ENCODE measurements at places on chromosomes 5 and 9.

- DNase-seq: peak; percentile 43
Observed at GRCh38 chr5:76082772-76083554, at the start of gene SV2C. TSS of gene SV2C (plus strand) at chr5:76083383. CDS start at chr5:76131751, 48,368 bp downstream.

DNA sequence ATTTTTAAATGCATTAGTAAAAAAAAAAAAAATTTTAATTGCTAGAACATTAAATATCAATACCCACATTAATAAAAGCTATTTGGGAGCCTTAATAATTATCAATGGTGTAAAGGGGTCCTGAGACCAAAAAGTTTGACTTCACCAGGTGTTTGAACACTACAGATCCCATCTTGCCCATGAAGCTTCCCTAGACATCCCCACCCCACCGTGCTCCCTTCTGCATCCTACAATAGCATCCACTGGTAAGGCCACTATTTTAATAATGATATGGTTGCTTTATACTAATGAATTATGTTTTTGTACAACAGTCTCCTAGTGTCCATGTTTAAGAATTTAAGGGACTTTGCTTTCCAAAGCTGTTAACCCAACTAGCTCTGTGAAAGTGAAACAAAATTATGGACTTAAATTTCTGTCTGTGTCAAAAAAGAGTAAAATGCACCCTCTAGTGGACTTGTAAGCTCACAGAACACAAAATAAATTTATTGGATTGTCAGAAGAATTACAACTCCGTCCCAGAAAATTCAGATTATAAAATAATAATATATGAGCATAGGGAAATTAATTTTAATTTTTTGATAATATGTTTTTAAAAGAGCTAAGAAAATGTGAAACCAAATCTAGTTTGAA is 76.0 kb downstream of the ARL15 start:
- DNase-seq: no peak

- no peak for DNase-seq
Observed at GRCh38 chr5:80189201-80189600, 66.6 kb downstream of the SERINC5 start.

GRCh38 chr5:89395111-89395510 is 512.1 kb upstream of the MEF2C start:
- no peak for DNase-seq

DNA sequence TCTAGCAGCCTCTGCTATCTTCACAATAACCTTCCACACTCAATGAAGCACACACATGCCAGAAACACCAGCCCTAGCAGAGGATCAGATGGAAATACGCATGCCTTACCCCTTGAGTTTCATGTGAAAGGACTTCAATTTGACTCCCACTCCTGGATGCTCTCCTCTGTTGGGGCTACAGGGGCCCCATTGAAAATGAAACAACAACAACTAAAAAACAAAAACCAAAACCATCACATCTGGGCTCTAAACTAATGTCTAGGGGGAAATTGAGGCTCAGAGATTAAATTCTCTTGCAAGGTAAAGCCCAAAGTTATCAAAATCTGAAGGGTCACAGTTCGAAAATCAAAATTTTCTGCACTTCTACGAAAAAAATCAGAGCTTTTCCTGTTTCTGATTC is 7.9 kb upstream of the RFESD start:
- DNase-seq: no peak

GRCh38 chr5:80139466-80139972 is 104.4 kb downstream of the THBS4 start:
- no peak for DNase-seq

GRCh38 chr5:90473396-90474234 is 956 bp downstream of the MBLAC2 start:
- DNase-seq: peak; percentile 19

DNA sequence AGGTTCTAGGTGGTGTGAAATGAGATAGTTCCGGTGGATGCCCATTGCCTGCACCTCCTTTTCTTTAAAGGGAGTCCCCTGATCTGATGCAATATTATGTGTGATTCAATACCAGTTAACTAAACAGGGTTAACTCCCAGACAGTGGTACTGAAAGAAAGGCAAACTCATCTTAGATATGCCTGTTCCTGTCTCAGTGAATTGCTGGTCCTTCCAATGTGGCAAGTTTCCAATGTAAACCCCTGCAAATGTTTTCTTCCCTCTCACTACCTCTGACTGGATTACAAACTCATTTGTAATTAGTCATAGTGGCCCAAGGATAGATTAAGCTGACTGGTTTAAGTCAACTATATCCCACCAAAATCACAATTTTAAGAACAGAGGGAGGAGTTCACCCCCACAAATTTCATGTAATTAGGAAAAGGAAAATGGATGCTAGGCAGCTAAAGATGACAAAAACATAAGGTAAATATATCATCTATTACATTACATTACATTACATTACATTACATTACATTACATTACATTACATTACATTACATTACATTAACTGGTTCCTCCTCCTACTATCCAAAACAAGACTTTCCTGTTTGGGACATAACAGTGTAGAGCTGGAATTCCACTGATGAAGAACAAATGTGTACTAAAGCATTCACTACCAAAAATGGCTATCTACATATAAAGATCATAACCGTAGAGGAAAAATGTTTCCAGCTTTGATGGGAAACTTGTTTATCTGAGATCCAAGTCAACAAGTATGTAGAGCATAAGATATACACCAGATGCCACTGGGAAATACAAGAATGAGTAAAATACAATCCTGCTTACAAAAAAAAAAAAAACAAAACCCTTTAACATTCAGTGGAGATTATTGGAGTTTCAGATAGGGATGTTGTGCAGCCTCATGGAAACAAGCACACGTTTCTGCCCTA is 121.5 kb upstream of the SNX2 start:
- DNase-seq: no peak

- no peak for DNase-seq
Observed at GRCh38 chr9:34334337-34334824, 5.0 kb downstream of the NUDT2 start.

DNA sequence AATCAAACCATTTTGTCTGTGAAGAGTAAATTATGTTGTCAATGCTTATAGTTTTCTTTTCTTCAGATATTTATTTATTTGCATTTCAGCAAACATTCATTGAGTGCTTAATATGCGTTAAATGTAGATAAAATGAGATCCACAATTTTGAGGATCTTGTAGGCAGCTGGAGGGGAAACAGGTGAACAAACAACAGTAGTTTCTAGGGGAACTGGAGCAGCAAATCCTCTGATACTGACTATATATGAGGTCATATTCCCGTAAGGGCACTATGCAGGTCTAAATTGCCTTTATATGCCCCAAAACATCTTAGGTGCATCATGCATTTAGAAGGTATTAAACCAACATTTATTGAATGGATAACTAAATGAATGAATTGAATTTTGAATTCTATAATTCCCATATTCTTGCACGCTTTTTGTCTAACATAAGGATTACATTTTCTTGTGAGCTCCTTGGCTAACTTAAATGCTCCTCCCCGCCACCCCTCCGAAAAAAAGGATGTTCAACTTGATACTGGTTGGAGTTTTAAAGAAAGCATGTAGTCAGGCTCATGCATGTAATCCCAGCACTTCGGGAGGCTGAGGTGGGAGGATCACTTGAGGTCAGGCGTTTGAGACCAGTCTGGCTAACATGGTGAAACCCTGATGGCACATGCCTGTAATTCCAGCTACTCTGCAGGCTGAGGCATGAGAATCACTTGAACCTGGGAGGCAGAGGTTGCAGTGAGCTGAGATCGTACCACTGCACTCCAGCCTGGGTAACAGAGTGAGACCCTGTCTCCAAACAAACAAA is 299.8 kb downstream of the TMEM38B start:
- DNase-seq: no peak

GRCh38 chr5:143066556-143067281 is 296.5 kb downstream of the ARHGAP26 start:
- peak; percentile 37 for DNase-seq

DNA sequence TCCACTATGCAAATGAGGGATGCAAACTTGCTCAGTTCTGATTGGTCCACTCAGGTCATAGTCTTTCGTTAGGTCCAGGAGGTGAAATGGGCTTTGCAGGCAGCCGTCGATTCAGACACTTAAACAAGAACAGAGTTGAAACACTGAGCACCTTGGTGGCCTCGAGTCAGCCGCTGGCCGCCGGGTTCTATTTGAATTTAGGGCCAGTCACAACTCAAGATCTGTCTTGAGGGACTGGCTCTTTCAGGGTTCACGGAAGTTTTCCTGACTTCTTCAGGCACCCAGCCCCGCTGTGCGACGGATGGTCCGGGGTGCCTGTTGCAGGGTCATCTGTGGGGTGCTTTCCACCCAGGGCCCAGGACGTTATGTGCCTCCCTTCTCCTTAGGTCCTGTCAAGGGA is 412.8 kb upstream of the IRX4 start:
- DNase-seq: no peak

DNA sequence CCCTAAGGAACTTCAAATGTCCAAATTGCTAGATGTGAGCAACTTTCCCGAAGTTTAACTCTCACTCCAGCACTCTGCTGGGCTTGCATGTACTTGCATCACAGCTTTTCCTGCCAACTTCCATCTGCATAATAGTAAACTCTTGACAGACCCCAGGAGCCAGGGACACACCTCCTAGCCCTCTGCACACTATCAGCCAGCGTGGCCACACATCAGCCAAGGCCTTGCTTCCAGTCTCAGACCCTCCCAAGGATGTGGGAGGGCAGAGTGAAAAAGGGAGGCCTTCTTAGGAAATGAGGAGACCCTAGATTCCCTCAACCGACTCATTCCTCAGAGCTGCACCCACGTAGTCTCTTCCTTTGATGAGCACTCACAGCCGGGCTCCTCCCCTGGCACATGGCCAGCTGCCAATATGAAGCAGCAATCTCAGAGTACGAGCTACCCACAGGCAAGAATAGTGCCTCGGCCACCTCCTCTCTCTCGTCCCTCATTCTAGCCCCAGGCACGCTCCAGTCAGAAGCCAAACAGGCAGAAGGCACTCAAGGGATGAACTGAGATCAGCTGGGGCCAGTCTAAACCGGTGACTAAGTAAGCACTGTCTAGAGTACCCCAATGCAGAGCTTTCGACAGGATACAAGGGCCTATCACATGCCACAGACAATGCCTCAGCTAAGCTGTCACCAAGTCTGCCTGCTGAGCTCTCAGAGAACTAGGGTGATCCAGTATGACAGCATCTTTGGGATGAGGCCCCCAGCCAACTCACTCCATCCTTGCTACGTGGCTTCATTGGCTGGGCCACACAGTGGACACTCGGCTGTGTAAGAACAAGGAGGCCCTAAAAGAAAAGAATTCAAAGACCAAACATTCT is 2.3 kb downstream of the P4HA2 start:
- peak; percentile 15 for DNase-seq

GRCh38 chr9:13970018-13970417 is 343.9 kb downstream of the NFIB start:
- DNase-seq: no peak

DNA sequence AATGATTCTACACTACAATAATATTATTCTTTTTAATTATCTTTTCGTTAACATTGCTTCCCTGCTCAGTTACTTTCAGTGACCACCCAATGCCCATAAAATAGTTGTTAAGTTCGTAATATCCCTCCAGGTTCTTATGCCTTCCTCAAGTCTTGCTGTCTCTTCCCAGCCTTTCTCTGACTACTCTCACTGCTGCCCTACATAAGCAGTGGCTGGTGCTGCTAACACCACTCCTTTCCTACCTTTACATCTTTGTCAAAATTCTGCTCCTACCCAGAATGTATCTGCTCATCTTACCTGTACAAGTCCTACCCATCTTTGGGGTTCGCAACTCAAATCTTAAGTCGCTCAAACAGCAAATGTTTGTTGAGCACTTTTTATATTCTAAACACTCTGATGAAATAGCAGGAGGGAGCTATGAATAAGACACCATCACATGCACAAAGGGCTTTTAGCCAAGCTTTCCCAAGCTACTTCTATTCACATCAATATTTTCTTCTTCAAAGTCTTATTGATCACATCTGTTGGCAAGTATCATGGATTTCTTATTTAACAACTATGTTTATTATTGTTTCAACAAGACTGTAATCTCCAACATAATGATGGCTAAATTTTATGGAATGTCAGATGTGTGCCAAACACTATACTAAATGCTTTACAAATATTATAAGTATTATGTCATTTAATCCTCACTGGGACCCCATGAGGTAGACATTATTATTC is 29.5 kb downstream of the SLC25A46 start:
- DNase-seq: no peak

- DNase-seq: no peak
Observed at GRCh38 chr5:146751054-146751453, 127.5 kb downstream of the PPP2R2B start.

DNA sequence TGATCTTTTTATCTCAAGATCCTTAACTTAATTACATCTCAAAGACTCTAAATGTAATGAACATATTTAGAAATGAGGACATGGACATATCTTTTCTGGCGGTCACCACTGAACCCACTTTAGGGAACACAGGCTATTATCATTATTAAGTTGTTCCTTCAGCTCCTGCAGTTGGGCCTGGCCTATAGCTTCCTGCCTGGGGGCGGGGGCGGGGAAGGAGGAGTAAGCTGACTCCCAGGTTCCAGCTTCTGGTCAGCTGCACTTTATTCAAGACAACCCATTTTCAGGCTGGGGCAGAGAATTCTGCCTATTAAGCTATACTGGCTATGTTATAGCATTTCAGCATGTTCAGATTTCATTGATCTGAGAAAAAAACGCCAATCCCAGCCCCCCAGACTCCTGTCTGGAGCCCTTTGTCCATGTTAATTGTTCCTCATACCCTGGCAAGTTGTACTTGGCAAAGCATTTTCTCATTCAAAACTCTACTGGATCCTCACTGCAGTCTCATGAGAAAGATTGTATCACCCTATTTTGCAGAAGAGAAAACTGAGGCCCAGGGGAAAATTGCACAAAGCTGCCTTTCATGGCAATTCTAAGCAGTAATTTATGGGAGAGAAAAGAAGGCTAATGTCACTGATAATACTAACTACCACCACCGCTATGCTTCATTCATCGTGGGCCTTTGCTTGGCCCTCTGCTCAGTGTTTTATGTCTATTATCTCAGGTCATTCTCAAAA is 25.1 kb downstream of the COL15A1 start:
- no peak for DNase-seq

GRCh38 chr9:80070071-80070742 is 498.4 kb downstream of the TLE4 start:
- DNase-seq: no peak

DNA sequence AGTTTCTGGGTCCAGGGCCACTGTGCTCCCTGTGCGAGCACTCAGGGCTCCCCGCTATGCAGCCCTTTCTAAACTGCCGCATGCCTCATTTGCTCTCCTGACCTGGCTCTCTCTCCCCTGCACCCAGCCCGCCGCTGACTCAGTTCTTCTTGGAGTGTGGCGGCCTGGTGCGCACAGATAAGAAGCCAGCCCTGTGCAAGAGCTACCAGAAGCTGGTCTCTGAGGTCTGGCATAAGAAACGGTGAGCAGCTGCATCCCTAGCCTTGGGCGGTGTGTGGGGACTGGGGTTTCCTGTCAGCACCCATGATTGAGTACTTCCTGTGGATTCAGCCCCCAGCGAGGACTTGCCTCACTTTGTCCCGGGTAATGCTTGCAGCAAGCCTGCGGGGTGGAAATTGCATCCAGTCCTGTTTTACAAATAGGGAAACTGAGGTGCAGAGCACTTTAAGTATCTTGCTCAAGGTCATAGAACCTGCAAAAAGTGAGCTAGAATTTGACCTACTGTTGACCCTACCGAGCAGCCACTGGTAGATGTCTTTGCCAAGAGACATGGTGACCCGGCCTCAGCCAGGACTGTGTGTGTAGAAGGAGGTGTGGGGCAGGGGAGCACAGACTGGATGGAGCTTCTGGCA is 27.9 kb downstream of the USP20 start:
- DNase-seq: peak; percentile 68
